NCI-H460 (cell line): ENCODE measurements at places on chromosomes 6 and 20. TPM values are rescaled to one million over a fixed set of nuclear protein-coding genes. Genes with fewer than 3 reads are reported as not detected.

The WFDC2 gene
- not detected in 2 replicates for total RNA-seq

The POPDC3 gene
- total RNA-seq: 44.7 and 45.1 TPM in 2 replicates

The IBTK gene
- 57.0 and 62.9 TPM in 2 replicates for total RNA-seq

The JPH2 gene
- total RNA-seq: 1.4 and 1.7 TPM in 2 replicates

The BAK1 gene
- total RNA-seq: 13.2 and 14.6 TPM in 2 replicates

The TPBG gene
- total RNA-seq: 1.6 and 1.9 TPM in 2 replicates

- no peak for DNase-seq
These were observed 129.5 kb upstream of the SULF2 start for GRCh38 chr20:47914792-47915191.

- no peak for DNase-seq
These were observed 23.5 kb downstream of the RUNX2 start for GRCh38 chr6:45351667-45352066.

DNA sequence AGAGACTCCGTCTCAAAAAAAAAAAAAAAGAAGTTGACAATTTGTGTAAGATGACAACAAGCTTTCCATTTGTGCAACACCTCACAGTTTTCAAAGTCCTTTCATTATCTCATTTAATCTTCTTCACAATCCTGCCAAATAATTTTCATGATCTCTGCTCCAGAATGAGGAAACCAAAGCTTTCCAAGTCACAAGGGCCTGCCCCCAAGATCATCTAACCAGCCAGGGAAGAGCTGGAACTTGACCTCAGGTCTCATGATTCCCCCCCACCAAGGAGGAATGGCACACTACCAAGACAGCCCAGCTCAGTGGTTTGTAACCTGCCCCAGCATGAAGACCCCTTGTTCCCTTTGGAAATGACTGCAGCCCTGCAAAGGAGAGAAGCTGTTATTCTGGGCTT lies 74.0 kb upstream of the PIM1 start:
- no peak for DNase-seq

GRCh38 chr6:113219783-113220182 lies 637.4 kb upstream of the MARCKS start:
- no peak for DNase-seq

GRCh38 chr6:110325197-110325596 lies 33.0 kb downstream of the METTL24 start:
- no peak for DNase-seq

- no peak for DNase-seq
These were observed 90.6 kb upstream of the SYNDIG1 start for GRCh38 chr20:24378661-24379483.

DNA sequence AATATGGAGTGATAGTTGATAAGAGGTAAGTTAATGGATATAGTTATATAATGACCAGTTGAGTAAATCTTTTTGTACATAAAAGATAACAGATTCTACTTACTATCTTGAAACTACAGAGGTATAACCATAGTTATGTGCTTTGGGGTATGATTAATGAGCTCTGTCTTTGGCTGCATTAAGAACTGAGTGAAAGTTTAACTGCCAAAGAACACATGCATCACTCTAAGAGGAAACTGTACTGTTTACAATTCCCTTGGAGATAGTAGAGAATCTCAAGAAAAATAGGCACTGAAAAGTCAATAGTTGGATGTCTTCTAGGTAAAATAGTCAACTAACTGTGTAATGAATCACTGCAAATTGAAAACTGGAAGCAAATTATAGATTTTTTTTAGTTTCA lies 1129.5 kb downstream of the EPHA7 start:
- DNase-seq: no peak

DNA sequence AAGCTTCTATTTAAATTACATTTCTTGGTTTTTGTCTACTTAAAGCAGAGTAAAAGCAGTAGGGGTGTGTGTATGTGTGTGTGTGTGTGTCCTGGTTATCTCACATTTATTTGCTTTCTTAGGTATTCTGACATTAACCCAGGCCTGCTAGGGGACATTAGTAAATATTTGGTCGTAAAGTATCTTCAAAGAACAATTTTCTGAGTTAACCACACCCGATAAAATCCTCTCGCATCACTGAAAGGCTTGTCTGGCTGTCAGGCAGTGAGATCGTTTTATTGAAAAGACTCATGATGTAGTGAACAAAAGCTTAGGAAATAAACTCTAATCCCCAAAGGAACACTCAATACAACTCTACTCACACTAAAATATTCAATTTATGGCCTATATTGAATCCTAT lies 77.9 kb downstream of the ZNF217 start:
- no peak for DNase-seq

GRCh38 chr20:33820362-33820761 lies 9.2 kb downstream of the CHMP4B start:
- DNase-seq: no peak

DNA sequence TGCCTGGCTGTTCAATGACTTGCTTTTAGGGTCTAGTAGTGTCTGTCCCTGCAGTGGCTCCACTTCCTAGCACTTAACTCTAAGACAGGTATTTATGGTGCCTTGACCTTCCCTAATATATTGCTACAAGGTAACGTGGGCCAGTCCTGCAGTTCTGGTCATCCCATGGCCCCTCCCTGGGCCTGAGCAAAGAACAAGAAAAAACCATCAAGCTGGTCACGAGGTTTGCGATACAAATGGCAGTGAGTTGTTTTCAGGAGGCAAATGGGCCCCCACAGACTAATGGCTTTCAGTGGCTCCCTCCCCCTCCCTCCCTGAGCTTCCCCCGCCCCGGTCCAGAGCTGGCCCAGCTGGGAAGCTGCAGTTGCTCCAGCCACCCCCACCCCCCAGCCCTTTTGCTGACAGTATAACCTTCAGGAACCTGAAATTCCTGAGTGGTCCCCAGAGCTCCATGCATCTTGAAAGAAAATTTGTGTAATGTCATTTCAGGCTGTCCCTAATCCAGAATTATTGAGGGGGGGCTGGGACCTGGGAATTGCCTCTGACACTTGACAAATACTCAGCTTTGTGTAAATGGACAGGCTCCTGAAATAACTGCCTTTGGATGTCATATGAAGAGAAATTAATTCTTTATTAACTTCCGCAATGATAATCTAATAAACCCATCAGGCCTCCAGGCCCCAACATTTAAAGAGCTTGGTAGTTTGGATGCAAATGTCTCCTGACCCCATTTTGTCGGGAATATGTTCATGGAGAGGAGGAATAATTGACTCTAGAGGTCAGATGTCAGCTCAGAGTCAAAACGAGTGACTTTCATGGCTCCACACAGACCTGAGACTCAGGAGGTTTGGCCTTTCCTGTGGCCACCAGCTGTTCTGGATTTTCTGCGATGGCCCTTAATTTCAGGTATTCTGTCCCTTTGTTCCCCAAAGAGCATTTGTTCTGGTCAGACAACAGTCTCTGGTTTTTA lies 153.2 kb upstream of the TOP1 start:
- DNase-seq: no peak

- DNase-seq: no peak
These were observed 13.7 kb downstream of the QRSL1 start for GRCh38 chr6:106643061-106643460.

- DNase-seq: peak; percentile 84
These were observed 84.9 kb downstream of the TRIM27 start for GRCh38 chr6:28838634-28839442.

DNA sequence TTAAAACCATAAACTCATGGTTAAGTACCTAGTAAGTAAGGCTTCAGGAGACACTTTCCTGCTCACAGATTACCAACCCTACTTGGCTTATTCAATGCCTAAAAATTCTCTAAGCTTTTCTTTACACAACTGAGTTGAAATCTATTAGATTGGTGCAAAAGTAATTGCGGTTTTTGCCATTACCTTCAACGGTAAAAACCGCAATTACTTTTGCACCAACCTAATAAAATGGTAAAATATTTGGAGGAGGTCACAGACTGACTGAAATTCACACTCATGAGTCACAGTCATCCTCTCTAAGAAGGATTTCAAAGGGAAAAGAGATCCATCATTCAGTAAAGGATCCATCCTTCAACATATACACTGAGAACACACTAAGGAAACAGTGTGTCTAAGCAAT lies 25.9 kb downstream of the PKHD1 start:
- no peak for DNase-seq

GRCh38 chr6:39056681-39057080 lies 8.1 kb downstream of the GLP1R start:
- DNase-seq: no peak

DNA sequence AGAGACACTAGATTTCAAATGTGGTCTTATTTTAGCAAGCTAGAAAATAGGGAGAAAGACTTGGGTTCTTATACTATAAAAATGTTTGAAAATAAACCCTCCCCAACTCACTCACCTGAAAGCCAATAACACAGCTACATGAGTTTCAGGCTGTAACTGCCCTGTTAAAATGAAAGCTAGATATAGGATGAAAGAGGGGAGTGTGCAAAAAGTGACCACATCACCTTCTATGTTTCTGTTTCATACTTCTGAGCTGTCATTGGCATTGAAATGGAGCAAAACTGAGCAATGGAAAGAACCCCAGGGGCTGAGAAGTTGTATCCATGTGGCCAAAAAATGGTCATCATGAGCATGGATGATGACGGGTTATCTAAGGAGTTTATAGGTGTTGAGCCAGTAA lies 148.1 kb upstream of the TENT5A start:
- DNase-seq: no peak

GRCh38 chr6:156057869-156058268 lies 602.2 kb upstream of the NOX3 start:
- DNase-seq: no peak

DNA sequence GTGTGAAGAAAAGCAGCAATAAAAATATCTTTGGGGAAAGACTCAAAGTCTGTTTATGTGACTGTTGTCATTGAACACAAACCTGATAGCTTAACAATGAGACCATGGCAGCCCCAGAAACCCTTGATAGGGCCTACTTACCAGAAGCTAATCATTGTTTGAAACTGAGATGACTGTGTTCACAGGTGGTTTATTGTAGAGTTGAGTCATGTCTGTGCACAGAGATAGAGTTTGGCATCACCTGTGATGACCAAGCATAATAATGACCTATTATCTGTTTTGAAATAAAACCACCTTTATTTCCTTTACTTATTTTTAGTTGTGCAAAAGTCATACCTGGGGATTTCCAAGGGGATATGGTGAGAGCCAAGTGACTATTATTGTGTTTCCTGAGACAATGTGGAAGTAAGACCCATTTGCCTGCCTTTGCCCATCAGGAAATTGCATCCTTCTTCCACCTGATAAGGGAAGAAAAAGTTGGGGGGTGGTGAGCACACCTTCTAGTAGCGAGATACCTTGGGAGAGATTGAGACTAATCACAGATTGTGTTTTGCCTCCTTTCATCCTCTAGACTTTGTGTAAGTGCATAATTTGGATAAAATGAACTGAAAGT lies 456.9 kb upstream of the JAG1 start:
- DNase-seq: no peak

DNA sequence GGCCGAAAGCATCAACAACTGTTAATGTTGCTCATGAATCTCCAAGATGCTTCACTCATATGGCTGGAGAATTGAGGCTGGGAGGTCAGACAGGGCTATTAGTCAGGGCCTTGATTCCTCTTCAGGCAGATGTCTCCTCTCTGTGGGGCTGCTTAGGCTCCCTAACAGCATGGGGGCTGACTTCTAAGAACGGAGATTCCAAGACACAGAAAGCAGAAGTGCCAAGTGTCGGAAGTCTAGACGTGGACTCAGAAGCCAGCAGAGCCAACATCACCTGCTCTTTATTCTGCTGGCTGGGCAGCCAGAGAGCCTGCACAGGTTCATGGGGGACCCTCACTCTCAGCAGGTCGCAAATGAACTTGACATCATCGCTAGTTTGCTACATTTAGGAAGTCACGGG lies 279.8 kb downstream of the CDH26 start:
- DNase-seq: no peak

- peak; percentile 54 for DNase-seq
These were observed 71.4 kb upstream of the TULP1 start for GRCh38 chr6:35583893-35584688.

DNA sequence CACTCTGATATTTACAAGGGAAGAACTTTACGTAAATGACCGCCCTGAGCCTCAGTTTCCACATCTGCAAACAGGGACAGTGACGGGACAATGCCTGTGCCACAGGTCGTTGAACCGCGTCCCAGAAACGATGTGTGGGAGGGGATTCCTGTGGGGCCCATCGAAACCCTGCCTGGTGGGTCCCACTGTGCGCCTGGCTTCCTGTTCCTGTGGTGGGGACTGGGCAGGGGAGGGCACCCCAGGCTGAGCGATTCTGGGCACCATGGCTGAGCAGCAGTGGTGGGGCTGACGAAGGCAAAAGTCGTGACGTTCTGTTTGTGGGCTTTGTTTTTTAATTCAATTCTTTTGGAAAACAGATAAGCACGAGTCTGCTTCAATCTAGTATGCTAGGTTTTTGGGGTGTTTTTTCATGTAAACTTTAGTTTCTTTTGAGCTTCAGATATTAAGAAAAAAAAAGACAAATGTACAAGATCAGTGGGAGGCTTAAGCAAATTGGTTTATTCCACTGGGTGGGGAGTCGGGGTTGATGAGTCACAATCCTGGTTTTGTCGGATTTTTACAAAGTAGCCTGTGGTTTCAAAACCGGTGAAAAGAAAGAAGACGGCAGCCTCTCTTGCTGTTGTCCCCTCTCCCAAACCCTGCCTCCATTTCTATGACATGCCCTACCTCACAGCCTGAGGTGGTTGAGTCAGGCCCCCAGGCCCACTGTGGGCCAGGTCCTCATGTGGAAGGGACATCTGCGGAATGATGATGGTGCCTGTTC lies 40.4 kb downstream of the GNAS-AS1 start:
- no peak for DNase-seq

GRCh38 chr6:12865671-12866181 lies 149.2 kb downstream of the PHACTR1 start:
- DNase-seq: no peak

DNA sequence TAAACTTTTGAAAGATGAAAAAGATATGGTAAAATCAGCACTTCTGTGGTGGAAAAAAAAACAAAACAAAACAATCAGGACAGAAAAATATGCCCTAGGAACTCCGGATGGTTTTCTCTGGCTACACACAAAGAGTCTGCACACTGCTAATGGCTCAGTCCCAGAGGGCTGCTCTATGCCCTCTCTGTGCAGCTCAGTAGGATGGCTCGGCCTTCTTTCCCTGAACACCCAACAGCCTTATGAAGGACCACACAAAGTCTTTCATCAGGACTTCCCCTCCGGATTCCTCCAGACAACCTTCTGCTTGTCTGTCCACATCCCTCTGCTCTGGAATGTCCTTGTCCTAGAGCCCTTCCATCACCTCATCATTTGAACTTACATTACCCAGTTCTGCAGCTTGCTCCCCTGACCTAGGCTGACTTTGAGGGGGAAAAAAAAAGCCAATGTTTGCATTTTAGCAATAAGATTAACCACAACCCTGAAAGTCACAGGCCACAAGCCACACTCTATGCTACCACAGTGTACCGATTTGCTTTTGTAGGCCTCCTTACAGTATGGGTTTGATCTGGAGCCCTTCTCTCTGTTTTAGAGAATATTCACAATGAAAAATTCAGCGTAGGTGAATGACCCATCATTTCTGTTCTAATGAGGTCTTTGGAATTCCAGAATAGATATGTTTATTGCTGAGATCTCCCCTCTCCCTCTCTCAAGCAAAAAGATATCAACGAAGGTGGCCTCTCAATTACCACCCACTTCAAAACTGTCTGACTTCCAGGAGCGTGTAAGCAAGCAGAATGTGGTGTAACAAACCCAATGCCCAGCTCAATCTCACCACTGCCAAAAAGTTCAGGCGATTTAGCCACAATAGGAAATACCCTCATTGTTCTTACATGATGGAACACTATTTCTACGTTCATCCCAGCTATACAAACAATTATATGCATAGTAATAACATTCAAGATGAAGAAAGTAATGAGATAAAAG lies 164.0 kb downstream of the GMDS start:
- no peak for DNase-seq

- DNase-seq: no peak
These were observed 71.2 kb upstream of the SMIM8 start for GRCh38 chr6:87251225-87251624.

GRCh38 chr6:118240878-118241528 lies 307.1 kb upstream of the PLN start:
- no peak for DNase-seq
